Urinary bladder (tissue), 4 donors: ENCODE measurements at places on chromosomes 3 and 15. TPM values are rescaled to one million over a fixed set of nuclear protein-coding genes. Genes with fewer than 3 reads are reported as not detected.

ZNF619 gene
- 7.6 TPM for total RNA-seq

CHL1 gene
- total RNA-seq = 47.3 TPM

DNA sequence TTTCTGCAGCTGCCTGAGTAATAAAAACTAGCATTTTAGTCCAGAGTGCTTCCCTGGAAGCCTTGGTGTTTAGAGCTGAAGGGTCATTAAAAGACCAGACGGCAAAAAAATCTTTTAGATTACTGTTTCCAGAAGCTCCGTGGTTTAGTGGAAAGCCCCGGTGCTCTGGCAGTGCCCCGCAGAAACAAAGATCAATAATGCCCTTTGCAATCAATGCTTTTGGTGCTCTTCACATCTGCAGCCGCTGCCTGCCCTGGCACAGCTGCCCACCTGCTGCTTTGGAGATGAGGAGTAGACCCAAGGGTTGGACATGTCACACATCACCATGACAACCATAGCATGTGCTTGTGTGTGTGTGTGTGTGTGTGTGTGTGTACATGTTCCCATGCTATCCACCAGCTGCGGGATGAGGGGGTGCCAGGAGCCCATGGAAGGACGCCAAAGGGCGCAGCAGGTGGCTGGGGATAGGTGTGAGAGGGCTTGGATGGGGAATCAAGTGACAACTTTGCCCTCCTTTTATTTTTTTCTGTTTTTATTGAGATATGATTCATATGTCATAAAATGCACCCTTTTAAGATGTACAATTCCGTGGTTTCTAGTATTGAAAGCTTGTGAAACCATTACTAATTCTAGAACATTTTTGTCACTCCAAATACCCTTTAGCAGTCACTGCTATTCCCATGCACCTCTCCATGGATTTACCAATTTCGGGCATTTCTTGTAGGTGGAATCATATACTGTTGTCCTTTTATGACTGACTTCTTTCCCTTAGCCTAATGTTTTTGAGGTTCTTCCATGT is 75.7 kb upstream of the KLHL25 start:
- DNase-seq = no peak

DNA sequence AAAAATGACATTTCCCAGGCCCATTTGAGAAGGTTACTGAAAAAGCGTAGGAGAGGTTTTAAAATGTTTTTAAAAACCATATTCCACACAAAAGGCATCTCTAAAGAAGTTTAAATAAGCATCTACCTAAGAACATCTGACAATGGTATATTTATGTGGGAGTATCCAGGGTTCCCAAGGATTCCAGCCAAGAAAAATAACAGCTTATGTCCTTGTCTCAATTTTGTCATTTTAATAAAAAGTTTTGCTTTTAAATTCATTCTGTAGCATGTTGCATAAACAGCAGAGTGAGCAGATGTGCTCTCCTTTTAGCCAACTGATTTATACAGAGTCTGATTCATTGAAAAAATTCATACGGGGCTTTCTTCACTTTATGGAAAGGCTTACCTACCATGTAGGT is 129.9 kb downstream of the LRRC3B start:
- DNase-seq = no peak

DNA sequence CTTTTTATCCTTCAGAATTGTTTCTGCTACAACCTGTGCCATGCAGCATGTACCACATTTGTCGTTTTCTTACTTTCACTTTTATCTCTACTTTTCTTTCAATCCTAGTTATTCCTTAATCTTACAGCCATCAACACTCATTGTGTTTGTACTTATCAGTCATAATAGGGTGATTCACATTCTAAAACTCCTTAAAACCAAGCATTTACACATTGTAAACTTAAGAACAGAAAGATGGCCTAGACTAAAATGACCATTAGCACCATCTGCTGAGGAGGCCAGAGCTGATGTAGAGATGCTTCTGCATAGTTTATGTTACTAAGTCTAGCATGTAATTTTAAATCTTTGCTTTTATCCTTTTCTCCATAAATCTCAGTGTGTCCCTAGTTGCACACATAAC is 25.5 kb downstream of the EIF2AK4 start:
- no peak for DNase-seq

TRIP4 gene
- 21.0 TPM for total RNA-seq

DNA sequence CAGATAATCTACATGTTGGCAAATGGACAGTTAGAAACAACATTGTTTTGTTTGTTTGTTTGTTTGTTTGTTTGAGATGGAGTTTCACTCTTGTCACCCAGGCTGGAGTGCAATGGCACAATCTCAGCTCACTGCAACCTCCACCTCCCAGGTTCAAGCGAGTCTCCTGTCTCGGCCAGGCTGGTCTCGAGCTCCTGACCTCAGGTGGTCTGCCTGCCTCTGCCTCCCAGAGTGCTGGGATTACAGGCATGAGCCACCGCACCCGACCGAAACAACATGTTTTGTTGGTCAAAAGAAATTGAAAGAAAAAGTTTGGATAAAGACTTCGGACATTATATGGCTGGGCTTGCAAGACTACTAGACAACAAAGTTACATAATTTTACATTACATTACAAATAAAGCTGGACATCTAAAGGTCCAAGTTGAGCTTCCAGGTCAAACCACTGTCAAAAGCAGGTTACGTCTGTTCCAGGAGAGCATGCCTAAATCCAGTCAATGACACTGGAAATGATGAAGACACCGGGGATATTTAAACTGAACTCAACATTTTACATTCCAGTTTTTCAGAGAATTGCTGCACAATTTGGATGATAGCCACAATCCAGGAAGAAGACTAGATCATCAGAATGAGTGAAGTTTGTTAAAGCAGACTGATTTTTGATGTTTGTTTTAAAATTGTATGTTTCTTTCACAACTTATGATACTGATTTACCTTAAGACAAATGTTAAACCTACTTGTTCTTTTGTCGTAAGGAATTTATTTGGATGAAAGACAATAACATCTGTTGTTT is 18.6 kb downstream of the SERP1 start:
- no peak for DNase-seq

DNA sequence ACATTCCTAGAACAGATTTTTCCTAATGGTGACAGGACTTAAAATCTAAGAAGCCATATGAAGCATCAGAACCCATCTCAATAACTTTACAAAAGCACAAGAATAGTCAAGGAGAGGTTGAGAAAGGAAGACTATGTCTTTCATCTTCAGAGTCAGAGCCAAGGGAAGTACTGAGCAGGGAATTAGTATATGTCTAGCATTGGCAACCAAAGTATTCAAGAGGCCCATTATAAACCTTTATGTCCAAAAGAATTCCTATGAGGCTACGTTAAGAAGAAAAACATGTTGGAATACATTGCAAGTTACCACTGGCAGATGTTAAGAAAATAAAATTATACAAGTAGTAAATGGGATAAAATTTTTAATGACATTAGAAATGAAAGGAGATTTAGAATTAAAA is 150.5 kb downstream of the MAGI1 start:
- no peak for DNase-seq

GPR27 gene
- total RNA-seq = 2.7 TPM

FEM1B gene
- total RNA-seq = 103 TPM

DNA sequence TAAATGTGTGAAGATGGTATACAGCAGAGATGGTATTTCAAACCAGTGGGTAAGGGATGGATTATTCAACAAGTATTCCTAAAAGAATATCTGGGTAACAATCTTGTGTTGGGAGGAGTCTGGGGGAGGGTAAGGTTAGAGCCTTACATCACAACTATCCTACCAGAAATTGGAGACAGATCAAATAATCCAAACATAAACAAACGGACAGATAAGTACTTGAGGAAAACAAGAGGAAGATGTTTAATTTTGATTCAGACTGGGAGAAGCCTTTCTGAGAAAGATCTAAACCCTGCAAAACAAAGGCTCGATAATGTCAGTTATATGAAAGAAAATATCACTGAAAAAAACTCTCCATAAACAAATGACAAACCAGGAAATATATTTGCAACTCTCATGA is 77.9 kb downstream of the SLC9A9 start:
- DNase-seq = no peak

LIPH gene
- total RNA-seq = 10.1 TPM

EFCC1 gene
- total RNA-seq = 5.7 TPM

GPR156 gene
- total RNA-seq = 2.0 TPM

HOMER2 gene
- total RNA-seq = 8.9 TPM

AMT gene
- total RNA-seq = 6.7 TPM

DNA sequence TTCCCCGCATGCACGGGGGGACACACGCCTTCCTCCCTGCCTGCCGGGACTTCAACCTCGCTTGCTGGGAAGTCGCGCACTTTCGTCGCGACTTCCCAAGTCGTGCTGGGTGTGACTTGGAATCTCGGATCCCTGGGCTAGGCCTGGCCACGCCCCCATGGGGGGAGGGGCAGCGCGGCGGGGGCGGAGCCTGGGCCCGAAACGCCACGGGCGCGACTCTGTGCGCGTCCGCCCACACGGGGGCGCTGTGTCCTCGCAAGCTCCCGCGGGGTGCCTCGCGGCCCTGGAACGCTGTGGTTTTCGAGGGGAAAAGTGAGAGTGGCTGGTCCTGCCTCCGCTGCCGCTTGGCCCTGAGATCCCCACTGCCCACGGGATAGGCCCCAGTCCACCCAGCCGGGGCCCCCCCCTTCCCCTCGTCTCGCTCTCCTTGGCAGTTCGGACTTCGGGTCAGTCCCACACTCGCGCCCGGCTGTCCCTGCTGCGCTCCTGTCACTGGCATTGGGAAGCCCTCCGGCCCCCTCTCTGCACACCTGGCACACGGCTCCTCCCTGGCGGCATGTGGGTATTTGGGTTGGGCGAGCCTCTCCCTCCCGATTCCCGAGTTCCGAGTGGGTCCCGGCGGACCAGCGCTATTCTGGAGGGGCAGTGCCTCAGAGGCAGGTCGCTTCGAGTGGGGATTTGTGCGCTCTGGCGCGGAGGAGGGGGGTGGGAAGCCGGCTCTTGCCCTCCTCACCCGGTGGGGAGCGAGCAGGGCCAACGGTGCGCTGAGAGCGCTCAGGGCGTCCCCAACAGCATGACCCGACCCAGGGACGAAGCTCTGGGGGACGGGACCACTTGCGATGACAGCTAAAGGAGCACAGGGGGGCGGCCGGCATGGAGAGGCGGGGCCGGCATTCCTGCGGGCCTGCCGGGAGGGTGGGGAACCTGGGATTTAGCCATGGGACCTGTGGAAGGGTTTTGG is 23.6 kb downstream of the SEC61A1 start:
- peak; percentile 43 for DNase-seq

DNA sequence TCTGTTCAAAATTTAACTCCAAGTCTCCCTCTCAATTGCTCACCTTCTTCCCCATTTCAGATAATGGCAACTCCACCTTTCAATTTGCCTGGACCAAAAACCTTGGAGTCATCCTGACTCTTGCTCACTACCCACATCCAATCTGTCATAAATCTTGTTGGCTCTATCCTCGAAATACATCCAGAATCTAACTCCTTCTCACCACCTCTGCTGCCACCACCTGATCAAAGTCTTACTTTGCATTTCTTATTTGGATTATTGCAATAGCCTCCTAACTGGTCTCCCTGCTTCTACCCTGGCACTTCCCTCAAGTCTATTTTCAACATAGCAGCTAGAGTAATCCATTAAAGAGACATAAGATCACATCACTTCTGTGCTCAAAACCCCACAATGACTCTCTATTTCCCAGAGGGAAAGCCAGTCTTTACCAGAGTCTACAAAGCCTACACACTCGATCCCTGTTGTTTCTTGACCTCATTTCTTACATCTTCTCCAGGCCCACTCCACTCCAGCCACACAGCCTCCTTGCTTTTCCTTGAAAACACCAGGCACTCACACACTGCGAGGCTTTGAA is 86.6 kb downstream of the GPR156 start:
- no peak for DNase-seq

GAP43 gene
- total RNA-seq = 9.7 TPM

STRIT1 gene
- 1.4 TPM for total RNA-seq

- no peak for DNase-seq
Observed at GRCh38 chr3:118938183-118938961, 96.3 kb downstream of the IGSF11 start.

DNA sequence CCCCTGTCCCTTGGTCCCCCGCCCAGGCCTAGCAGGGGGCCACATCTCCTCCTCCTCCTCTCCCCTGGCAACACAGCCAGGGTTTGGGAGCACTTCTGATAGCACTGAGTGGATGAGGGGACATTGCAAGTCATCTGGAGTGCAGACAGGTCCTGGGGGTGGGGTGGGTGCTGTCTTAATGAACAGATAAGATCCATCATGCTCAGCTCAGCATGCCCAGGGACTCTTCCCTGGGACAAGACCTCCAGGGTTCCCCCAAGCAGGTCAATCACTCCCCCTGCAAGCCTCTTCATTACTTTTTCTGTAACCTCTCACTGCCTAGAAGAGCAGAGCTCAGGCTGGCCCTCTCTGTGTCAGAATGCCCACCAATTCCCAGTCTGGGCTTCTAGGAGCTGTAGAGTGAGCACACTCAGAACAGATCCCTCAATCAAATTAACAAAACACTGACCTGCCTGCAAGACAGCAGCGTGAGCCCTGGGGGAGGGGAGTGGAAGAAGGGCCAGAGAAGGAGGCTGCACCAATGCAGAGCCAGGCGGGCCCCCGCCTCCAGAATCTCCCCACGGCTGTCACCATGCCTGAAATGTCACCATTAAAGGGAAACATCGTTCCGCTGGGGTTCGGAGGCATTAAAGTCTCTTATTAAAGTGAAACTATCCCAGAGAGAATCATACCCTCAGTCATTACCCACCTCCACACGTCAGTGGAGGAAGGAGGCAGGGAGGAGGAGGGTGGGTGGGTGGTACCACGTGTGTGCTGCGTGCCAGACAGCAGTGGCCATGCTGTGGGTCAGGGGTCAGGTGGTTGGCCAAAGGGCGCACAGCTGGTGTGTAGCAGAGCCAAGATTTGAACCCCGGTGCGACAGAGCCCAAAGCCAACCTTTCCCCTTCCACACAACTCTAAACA is 114.7 kb upstream of the LINGO1 start:
- no peak for DNase-seq

DNA sequence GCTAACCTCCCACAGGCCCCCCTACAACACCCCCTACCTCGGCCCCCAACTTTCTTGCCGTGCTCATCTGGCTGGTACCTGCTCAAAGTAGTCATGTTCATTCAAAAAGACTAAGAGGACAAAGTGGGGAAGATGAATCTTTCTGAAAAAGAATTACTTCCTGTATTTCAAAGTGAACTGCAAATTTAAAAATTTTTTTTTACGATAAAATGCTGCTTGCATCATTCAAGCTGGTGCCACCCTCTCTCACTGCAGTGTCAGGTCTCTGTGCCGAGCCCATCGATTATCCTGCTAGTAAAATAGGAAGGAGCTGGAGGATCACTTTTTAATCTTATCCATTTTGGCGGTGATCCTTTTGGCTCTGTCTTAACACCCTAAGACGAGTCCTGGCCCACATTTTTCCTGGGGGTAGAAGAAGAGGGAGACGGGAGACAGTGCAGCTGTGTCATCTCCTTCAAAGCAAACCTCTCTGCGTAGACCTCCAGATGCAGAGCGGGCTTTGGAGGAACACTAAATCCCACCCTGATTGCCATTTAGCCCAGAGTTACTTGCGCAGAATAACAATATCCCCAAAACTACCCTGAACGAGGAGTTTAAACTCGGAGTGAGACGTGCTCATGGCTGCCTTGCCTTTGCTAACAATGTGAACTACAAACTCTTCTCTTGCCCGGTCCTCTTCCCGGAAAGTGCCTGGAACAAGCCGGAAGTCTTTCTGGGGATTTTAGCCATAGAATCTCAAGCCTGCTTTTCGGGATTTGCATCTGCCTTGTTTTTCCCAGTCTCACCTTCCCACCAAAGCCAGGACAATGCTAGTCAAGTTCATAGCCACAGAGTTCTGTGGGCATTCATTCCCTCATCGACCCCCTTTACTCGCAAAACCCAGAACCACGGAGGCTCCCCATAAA is 66.2 kb upstream of the CGNL1 start:
- DNase-seq = no peak

C3orf85 gene
- total RNA-seq = not detected

- no peak for DNase-seq
Observed at GRCh38 chr3:95453242-95453641, 1361.2 kb upstream of the EPHA6 start.

ADGRG7 gene
- 0.11 TPM for total RNA-seq

- DNase-seq = no peak
Observed at GRCh38 chr15:56053046-56053400, 59.6 kb upstream of the NEDD4 start.
